ENCODE measurements at places on chromosomes 5 and 9.

GRCh38 chr9:24881361-24881760 lies 335.7 kb upstream of the IZUMO3 start:
- no peak for DNase-seq

DNA sequence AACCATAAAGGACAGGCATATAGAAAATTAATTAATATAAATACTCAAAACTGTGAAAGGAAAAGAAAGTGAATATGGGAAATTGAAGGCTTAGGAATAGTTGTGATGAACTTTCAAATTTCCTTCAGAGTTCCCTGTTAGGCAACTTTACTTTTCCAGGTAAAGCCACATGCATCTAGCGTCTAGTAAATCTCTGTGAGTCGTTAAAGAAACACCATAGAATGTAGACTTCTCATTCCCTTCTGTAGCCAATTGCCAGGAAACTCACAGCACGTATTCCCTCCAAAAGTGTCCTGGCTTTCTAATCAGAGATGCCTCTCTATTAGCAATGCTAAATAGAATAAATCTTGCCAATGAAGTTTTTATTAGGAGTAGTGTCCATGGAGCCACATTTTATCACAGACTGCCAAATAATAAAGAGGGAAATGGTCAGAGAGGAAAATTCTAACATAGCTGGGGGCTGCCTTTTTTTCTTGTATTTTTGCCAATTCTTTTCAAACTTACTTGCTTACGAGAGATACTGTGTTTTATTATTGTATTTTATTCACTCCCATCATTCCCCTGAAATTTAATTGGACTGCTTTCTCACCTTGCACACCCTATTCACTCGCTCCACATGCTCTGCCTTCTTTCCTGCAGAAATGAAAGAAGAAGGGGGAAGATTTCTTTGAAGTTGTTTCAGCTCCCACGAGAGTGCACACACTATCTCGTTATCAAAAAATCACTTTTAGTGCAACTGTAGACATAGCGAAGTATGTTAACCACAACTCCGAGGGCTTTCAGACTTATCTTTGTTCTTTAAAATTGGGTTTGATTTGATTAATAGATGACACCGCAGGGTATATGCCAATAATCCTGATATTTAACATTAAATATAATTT lies 439.0 kb downstream of the CSNK1G3 start:
- no peak for DNase-seq

DNA sequence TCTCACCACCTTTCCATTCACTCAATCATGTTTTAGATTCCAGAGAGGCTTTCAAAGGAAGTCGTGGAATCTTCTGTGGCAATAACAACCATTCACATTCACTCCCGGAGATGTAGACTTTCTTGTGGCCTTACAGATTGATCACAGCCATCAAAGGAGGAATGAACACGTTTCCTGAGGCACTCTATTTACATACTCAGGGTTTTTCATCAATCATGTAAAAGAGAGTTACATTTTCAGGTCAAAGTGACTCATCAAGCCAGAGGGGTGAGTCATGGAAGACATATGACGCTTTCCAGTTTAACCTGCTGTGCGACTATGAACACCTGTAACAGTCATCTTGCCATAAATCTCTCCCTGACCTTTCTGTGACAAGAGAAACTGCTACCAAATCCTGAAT lies 39.3 kb upstream of the RAD23B start:
- no peak for DNase-seq

GRCh38 chr9:133353548-133353947 lies 2.7 kb downstream of the SURF1 start:
- no peak for DNase-seq

- DNase-seq: no peak
These were observed 85.5 kb downstream of the ANXA1 start for GRCh38 chr9:73237140-73237539.

DNA sequence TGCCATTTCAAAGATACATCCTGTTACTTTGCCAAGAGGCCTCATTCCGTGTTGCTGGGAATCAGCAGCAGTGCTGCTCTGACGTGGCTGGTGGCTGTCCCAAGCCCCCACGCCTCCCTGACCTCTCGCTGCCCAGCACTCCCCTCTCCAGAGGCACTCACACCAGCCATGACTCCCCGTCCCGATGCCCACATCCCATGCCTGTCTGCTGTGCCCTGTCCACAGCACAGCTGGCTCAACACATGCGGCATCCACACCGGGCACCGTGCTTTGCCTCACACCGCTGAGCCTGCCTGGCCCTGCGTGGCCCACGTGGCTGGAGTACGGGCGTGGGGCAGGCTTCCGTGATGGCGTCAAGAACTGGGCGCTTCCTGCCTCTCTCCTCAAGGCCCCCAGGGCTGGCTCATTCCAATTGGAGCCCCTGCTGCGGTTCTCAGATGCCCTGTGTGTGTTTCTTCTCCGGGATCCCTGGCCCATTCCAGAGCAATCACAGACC lies 7.8 kb upstream of the LCN1 start:
- no peak for DNase-seq

DNA sequence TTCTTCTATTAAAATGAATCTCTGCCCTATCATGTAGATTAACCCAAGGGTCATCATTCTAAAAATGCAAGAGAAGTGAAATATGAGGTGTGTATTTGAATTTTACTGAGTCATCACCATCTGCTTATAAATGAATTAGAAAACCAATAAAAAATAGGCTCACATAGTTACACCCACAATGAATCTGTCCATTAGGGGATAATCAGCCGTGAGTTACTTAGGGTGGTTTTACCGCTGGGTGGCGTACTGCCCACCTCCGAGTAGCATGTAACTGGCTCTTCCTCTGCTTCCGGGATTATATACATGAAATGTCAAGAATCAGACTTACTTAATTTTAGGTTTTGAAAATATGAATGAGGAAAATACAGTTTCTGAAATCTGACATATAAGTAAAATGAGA lies 332.9 kb upstream of the CCNG1 start:
- no peak for DNase-seq

- no peak for DNase-seq
These were observed 9.3 kb upstream of the OR13F1 start for GRCh38 chr9:104494808-104495207.

DNA sequence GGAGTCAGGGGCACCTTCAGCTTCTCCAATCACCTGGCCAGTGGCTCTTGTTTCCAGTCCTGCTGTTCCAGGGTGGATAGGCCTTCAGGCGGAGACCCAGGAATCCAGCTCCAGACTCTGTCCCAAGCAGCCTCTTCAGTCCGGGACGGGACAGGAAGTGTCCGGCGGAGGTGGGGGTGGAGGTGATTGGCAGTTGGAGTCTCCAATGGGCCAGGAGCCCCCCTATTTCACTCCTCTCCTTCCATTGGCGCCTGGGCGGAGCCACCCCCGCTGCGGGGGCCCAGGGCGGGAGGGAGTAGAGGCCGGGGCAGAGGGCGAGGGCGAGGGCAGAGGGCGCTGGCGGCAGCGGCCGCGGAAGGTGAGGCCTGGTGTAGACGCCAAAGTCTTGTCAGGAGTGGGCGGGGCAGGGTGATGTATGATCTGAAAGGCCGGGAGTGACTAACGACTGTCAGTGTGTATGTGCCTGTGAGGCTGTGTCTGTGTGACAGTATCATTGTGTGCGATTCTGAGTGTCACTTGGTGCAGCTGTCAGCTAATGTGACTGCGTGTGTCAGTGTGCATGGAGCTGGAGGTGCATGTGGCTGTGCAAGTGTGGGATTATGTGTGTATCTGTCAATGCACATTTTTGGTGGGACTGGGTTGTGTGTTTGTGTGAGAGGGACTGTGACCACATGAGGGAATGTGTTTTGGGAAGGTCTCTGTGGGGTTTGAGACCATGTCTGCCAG lies at the start of gene IL11RA:
Gene IL11RA, plus strand, starts transcription at position 310 of the 726 bp plus-strand sequence. CDS start 3,033 bp downstream, outside the sequence.
- peak; percentile 63 for DNase-seq

- no peak for DNase-seq
These were observed 246.4 kb downstream of the SMARCA2 start for GRCh38 chr9:2261421-2262103.

- no peak for DNase-seq
These were observed 34.2 kb downstream of the SECISBP2 start for GRCh38 chr9:89352451-89352850.

DNA sequence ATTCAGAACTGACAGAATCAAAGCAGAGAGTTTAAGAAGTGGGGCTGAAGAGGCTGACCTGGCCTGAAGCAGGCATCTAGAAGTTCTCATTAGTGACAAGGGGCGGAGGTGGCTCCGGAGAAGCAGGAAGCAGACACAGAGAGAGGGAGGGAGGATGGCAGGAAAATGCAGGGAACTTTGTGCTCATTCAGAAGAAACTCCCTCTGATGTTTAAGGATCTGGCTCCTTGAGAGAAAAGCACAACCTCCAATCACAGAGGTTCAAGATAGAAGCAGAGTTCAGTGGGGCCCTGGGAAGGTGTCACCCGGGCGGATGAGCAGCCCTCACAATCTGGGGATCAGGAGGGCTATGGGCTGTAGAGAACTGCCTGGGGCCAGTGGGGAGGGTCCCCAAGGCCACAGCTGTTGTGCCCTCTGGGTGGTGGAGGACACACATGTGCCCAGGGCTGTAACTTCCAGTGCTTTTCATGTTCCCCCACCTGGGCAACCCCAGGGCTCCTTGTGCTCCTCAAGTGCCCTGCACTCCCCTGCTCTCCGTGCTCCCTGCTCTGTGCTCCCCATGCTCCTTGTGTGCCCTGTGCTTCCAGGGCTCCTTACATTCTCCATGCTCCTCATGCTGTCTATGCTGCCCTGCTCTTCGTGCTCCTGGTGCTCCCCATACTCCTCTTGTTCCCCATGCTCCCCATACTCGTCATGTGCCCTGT lies 51.4 kb downstream of the TRIP13 start:
- no peak for DNase-seq

GRCh38 chr5:173645890-173646574 lies 29.6 kb upstream of the BOD1 start:
- DNase-seq: no peak

DNA sequence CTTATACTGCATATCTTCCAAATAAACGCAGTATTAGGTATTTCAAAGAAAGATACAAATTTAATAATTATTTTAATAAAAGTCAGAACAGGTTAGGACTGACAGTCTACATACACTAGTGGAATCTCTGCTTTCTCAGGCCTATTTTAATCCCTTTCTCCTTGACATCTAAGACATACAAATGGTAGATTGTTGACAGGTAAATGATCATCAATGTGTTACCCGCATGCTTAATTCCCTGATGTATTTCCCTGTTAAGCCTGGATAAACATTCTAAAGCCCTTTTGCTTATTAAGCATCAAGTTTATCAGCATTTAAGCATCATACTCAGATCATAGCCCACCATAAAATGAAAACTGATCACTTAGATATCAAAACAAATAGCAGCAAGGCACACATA lies 576.7 kb downstream of the PTPRD start:
- DNase-seq: no peak

GRCh38 chr9:113678859-113679256 lies 197.3 kb upstream of the ZNF618 start:
- no peak for DNase-seq

DNA sequence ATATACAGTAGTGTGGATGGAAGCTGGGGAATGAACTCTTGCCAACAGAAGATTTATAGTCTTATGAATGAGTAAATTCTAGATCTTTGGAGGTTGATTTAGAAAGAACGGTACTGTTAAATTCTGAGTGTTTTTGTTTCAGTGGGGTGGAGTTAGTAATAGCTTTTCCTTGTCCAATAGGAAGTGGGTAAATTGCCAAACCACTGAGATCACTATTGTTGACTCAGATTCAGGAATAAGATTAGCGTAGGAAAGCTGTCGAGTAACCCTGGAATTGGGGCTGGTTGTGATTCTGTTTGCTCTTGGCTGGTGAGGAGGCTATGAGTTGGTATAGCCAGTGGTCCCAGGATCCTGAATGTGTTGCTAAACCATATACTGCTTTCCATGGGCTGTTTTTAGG lies 155.6 kb downstream of the ARHGAP26 start:
- peak; percentile 37 for DNase-seq

DNA sequence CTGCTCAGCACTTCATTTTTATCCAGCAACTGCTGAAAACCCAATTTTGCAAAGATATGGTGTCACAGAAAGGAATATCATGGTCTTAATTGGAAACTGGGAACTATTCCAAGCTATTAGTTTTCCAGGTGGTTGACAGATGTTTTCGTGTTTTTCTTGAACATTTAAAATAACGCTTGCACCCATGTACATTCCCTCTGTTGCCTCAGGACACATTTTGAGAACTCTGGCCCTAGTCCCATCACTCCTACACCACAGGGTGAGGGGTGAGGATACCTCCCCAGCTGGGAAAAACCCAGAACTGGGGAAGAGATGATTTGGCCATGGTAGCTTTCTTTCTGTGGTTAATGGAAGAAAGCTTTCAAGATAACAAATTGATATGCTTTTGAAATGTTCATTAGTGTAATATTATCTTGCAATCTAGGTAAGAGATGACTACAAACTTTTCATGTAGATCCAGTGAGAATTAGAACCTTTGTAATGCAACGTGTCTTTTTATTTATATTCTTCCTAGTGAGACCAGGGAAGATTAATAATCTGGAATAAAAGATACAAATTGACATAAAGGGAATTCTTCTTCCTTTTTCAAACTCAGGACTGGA lies 627.0 kb downstream of the RAB3C start:
- no peak for DNase-seq

DNA sequence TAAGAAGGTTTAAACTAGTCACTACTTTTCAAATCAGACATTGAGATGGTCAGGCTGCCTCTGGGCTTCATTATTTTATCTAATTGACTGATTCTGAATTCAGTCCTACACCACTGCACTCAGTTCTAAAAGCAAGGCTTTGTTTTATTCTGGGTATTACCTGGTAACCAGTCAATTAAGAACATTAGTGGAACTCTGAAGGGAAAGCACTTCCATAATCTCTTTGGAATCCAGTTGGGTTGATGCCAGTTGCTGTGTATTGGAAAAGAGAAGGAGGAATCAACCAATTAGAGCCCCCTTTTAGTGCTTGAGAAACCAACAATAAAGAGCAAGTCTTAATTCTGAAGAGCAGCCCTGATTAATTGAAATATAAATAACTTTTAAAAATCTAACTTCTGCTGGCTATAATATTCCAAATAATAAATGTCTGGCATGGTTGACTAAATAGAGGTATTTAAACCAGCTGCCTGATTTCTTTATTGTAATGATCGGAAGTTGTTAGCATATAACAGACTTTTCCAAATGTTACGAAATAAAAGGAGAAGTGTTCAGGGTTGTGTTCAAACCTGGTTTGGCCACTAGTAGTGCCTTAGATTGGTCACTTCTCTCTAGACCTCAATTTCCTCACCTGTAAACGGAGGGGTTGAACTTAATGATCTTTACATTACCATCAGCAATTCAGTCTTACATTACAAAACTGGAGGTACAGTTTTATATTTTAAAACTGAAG lies 32.0 kb downstream of the CPEB4 start:
- DNase-seq: no peak

GRCh38 chr5:151072630-151073025 lies 8.2 kb downstream of the TNIP1 start:
- no peak for DNase-seq

- no peak for DNase-seq
These were observed 106.9 kb downstream of the GLDC start for GRCh38 chr9:6538666-6539071.
